Stimulated activated CD4-positive, alpha-beta T cell treated with anti-CD3 and anti-CD28 coated beads, Interleukin-4, amount 100 ng/mL, for 24 hours (primary cell): ENCODE measurements at places on chromosomes 7 and 10.

DNA sequence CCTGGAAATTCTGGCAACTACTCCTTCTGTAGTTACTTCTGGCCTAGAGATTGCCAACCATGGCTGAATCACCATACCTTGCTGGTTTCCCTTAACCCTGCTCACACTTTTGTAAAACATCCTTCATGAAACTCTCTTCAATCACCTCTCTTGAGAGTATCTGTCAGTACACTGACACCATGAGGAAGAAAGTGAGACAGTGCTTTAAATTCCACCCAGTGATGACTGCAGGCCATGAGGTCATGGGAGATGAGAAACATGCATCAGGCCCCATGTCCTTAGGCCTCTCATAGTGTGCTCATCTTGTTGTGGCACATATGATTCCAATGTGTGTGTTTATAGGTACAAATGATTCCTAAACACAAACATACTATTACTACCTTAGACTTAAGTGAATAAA lies 24.6 kb upstream of the NAMPT start:
- no peak for DNase-seq

- no peak for DNase-seq
These were observed 123.3 kb downstream of the CDH23 start for GRCh38 chr10:71520042-71520441.

- no peak for DNase-seq
These were observed 76.1 kb downstream of the CYP26A1 start for GRCh38 chr10:93149761-93150160.

DNA sequence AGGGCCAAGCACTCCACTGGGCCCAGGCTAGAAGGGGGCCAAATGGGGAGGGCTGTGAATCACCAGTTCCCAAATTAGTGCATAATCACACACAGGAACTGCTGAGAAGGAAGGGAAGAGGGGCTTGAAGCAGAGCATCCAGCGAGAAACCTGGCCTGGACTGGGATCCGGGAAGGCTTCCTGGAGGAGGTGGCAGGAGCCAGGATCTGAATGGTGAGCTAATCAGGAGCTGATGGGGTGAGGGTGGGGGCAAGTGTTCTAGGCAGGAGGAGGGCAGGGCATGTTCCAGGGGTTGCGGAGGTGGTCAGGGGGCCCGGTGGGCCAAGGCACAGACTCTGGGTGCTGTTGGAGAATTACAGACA lies 12.6 kb downstream of the PWWP2B start:
- DNase-seq = no peak

- DNase-seq = no peak
These were observed 97.3 kb upstream of the KCNIP2 start for GRCh38 chr10:101940916-101941315.

DNA sequence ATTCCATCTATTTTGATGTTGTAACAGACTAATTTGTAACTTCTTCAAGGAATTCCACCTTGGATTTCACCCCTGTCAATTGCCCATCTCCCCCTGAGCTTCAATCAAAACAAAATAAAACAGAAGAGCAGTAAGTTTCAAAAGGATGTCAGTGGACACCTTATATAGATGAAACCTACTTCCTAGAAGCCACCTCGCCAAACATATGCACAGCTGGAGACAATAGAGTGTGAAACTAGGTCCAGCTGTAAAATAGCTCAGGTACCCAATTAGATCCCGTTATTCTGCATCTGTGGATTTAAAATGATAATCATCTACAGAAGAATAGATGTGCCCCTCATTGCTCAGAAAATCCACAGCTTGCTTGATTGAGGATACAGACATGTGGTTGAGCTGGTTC lies 598.6 kb downstream of the SH2D4B start:
- DNase-seq = no peak

DNA sequence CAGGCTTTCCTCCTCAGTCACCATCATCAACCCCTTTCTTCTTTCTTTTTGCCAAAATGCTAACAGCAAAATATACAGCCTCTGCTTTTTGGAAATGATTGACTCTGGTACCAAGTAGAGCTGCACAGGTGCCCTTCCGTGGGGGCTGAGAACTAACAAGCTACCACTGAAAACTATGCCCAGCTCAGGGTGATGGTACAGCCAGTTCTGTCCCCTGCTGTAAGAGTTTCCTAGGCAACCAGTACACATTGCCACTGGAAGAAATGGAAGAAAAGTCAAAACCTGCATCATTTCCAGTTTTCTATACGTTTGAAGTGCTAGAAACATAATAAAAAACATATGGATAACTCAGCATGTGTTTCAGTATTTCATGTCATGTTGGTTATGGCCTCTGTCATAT lies 297.5 kb downstream of the PRKG1 start:
- no peak for DNase-seq

DNA sequence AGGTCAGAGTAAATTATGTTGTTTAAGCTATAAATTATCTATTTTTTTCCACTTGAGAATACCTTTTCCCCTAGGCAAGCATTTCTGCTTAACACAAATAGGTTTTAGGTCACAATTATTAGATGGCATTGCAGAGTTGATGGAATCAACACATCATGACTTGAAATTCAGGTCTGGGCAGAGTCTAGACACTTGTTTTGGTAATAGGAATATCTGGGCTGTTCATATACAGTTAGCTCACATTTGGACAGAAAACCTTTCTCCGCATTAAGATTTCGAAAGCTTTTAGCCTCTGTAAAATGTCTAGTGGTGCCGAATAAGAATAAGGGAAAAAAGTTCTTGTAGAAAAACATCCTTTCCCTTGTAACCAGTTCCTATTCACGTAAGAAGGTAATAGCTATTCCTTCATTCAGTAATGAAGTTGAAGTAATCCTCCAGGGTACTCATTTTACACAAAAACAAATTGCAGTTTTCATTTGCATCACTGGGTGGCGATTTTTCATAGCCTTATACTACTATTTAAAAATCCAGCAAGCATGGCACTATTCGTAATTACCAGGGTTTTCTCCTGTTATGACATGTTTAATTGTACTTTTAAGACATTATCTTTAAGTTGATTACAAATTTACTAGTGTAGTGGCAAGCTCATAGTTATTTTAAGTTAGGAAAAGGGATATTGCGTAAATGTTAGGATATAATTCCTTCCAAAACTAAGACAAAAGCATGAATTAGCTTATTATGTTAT lies 37.0 kb downstream of the RPA3 start:
- DNase-seq = peak; percentile 54

GRCh38 chr7:157630301-157630853 lies 293.6 kb downstream of the DNAJB6 start:
- DNase-seq = no peak

GRCh38 chr7:143492043-143492471 lies 14.4 kb downstream of the TAS2R41 start:
- no peak for DNase-seq

DNA sequence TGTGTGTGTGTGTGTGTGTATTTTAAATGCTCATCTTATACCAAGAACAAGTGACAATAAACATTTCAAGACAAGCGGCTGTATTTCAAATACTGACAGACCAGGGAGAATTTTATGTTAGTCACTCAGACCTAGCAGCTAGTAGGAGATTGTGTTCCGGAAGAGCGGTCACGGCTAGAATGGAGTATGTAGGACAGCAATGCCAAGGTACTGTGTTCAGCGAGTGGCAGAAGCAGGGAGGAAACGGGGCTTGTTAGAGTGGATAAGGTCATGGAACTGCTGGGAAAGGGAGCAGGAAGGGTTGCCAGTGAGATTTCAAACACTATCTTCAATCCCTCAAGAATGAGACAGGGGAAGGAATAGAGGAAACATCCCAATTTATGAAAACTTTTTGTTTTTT lies 260.5 kb upstream of the PITRM1 start:
- no peak for DNase-seq

DNA sequence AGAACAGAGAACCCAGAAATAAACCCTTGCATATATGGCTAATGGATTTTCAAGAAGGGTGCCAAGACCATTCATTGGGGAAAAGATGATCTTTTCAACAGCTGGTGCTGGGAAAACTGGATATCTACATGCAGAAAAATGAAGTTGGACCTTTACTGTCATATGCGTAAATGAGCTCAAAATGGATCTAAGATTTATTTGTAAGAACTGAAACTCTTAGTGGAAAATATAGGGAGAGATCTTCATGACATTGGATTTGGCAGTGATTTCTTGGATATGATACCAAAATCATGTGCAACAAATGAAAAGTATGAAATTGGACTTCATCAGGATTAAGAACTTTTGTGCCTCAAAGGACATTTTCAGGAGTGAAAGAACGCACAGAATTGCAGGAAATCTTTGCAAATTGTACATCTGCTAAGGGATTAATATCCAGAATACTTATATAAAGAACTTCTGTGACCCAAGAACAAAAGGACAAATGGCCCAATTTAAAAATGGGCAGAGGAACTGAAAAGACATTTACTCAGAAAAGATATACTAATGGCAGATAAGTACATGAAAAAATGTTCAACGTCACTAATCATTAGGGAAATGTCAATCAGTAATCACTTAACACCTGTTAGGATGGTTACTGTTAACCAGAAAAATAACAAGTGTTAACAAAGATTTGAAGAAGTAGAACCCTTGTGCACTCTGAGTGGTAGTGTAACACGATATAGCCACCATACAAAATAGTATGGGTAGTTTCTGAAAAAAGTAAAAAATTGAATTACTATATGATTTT lies 6.1 kb downstream of the DBF4 start:
- no peak for DNase-seq

GRCh38 chr7:88256906-88257305 lies 37.1 kb upstream of the SRI start:
- DNase-seq = no peak

- DNase-seq = no peak
These were observed 819 bp downstream of the HYCC1 start for GRCh38 chr7:23012908-23013714.

- peak; percentile 20 for DNase-seq
These were observed 84.5 kb downstream of the AOAH start for GRCh38 chr7:36639826-36640225.

- no peak for DNase-seq
These were observed 35.0 kb downstream of the RAMP3 start for GRCh38 chr7:45192621-45193041.

- DNase-seq = no peak
These were observed 3.1 kb upstream of the TMEM26 start for GRCh38 chr10:61456095-61456789.

DNA sequence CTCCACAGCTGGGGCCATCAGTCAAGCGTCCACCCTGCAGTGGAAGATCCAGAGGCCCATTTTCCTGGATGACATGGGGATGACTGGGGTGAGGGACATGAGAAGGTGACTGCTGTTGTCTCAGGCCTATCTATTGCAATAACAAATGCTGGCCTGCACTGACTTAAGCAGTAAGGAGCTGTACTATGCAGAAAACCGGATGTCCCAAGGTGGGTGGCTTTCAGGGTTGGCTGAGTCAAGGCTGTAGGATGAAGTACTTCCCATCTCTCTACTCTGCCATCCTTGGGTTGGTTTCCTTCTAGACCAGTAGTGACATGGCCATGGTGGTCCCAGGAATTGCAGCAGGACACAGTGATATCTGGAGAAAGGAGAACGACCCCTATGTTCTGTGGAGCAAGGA lies 48.1 kb downstream of the NEURL1 start:
- DNase-seq = no peak

- DNase-seq = no peak
These were observed 795 bp downstream of the PRF1 start for GRCh38 chr10:70601746-70602145.

DNA sequence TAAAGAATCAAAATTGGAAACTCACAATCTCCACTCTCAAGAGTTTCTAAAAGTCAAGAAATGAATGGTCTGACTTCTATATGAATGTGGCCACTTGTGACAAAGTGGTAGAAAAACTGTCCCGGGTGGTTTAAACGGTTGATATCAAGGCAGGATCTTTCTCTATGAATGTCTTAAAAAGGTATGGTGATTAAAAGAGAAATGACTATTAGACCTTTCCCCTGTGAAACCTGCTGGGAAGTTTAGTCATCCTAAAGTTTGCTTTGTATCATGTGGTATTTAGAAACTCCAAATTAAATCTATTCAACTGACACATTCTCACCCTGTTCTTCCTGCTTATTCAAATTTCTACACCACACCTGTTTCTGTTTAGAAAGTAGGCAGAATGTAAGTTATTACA lies 492.5 kb downstream of the XPNPEP1 start:
- DNase-seq = no peak

DNA sequence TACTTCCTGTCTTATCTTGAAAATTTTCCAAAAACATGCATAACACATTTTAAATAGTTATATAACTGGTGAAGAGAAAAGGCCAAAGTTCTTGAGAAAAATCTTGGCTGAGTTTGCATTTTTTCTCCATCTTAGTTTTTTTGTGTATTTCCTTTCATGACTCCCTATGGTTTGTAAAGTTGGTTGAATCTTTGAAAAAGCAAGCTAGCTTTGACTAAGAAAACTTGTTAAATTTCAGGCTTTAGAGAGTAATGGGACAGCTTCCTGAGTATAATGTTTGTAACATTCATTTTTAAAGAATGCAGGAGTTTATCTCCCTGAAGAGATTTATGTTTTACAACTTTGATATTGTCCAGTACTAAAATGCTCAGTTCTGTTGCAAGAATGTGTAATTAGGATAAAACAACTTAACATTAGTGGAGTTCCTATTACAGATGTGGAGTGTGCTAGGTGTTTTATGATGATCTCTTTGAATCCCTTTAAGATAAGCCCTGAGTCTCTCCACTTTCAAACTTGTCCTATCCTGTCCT lies 11.1 kb upstream of the HERPUD2 start:
- no peak for DNase-seq

- DNase-seq = no peak
These were observed 288.8 kb downstream of the CAMK1D start for GRCh38 chr10:12638103-12638502.

- no peak for DNase-seq
These were observed 18.4 kb upstream of the MAP3K8 start for GRCh38 chr10:30415593-30415992.

DNA sequence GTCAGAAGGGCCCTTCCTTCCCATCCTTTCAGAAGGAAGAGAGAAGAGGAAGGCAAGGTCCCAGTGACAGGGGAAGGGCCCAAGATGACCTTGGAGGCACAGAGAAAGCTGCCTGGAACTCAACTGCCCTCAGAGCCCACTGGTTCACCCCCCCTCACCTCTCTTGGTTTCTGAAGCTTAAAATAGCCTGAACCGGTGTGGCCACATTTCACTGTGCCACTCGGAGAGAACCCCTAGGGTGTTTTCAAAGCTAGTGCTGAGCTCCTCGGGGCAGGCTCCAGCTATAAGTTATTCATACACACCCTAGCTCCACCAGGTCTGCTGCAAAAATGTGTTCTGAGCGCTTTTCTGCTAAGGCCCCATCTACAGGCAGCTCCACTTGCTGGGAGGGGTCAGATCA lies 60.9 kb upstream of the ADRB1 start:
- no peak for DNase-seq
